ENCODE measurements at places on chromosomes 5 and 9.

GRCh38 chr9:82457891-82458290, 469.3 kb downstream of the SPATA31D1 start:
- DNase-seq: no peak

- DNase-seq: no peak
These were observed 251.8 kb upstream of the NR4A3 start for GRCh38 chr9:99569840-99570239.

- peak; percentile 15 for DNase-seq
These were observed 28.2 kb downstream of the YIPF5 start for GRCh38 chr5:144142139-144142823.

DNA sequence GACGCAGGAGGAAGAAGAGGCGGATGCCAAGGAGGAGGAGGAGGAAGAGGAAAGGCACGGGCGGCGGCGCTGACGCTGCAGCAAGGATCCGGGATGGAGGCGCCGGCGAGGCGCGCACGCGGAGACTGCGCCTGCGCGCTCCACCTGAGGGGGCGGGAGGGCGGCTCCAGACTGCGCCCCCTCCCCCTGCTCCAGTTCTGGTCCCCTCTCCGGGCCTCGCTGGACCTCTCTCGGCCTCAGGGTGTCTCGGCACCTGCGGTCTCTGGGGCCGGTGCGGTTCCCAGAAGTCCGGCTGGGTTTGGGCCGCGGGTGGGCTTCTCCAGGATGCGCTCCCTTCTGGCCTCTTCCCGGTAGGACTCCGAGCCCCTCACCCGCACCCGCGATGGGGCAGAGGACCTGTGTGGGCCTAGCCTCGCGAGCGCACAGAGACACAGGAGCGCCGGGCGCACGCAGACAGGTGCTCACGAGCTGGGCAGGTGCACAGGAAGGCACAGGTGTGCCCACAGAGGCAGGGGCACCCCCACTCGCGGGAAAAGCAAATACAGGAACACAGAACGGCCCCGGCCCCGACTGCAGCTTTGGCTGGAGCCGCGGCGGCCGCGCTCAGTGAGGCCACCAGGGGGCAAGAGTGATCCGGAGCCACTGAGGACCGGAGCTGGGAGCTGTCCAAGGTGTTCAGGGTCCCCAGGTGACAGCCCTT, at the start of gene NPDC1:
TSS of gene NPDC1 (minus strand) at position 90 of the 700 bp plus-strand sequence. CDS start 188 bp downstream, outside the sequence.
- DNase-seq: peak; percentile 46

DNA sequence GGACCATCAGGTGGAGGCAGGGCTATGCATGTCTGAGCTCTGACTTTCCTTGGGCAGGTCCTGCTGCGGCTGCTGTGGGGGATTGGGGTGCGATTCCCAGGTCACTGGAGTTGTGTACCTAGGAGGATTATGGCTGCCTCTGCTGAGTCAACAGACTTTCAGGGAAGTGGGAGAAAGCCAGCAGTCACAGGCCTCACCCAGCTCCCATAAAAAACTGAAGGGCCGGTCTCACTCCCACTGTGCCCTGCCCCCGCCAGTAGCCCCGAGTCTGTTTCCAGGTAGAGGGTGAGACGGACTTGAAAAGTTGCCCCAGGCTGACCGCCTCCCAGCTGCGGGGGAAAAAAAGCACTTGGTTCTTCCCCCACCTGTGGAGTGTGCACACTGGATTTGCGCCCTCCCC, 76.7 kb downstream of the FAM170A start:
- DNase-seq: no peak

- DNase-seq: no peak
These were observed 77.9 kb upstream of the MVB12B start for GRCh38 chr9:126248680-126249079.

DNA sequence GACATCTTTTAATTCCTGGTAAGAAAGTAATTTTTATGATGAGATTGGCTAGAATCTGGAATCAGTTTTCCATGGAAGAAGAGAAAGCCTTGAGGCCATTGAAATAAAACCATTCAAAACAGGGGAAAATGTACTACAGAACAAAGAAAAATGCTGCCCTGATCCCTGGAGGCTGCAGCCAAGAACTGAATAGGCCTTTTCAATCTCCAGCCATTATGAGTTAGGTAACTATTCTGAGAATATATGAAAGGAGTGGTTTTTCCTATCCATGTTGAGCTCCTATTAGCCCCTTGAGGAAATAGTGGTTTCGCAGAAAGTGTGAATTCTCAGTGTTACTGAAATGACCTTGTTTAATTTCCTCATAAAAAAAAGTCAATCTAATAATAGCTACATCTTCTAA, 408.5 kb upstream of the GRAMD2B start:
- DNase-seq: no peak

GRCh38 chr5:25763781-25764180, 1119.0 kb upstream of the CDH10 start:
- no peak for DNase-seq

DNA sequence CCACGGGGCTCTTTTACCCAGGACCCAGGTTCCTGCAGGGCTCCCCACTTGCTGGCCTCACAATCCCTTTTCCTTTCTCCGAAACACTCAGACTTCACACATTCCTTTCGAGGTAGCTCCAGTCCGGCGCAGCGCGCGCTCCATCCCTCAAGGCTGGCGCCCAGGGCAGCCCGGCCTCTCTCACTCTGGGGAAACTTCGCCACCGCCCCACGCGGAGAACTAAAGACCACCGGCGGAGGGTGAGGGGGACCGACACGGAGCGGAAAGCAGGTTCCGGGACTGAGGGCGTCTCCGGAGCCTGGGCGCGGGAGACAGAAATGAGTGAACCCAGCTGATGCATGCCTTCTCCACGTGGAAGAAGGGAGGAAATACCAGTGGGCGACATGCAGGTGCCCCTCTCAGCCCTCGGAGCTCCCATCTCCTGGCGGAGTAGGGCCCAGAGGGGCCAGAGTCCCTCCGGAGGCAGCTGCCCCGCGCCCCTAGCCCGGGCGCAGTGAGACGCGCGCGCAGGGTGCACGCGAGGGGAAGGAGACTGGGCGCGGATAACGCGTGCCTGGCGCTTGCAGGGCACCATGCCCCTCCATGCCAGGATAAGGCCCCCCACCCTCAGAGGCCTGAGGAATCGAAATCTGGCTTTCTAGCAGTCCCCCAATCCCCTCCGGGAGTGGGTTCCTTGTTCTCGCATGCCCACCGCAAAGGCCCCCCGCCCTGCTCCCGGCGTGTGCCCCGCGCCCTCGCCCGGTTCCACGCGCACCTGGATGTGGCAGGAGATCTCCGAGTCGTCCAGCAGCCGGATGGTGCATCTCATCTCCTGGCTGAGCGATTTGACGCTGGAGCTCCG, 650 bp downstream of the FRMD3 start:
- no peak for DNase-seq

- DNase-seq: no peak
These were observed 935.8 kb downstream of the TLE4 start for GRCh38 chr9:80507611-80508010.

DNA sequence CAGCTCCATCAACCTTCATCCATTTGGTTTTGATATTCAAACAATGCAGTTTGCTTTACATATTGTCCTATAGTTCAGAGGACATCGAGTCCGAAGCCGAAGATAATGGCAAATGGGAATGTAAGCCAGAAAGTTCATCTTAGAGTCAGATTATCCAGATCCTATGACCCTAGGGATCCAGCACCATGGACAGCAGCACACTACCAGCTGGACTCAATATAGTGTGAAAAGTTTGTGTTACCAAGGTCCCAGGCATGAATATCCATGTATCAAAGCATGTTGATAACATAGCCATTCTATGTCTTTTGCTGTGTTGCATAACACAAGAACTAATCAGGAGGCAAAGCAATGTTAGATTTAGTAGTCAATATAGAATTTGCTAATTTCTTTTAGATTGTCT, 46.3 kb downstream of the FSTL4 start:
- no peak for DNase-seq

- no peak for DNase-seq
These were observed 69.4 kb downstream of the KLHL3 start for GRCh38 chr5:137666461-137666850.

GRCh38 chr9:112239708-112240107, 64.6 kb upstream of the SUSD1 start:
- DNase-seq: no peak

DNA sequence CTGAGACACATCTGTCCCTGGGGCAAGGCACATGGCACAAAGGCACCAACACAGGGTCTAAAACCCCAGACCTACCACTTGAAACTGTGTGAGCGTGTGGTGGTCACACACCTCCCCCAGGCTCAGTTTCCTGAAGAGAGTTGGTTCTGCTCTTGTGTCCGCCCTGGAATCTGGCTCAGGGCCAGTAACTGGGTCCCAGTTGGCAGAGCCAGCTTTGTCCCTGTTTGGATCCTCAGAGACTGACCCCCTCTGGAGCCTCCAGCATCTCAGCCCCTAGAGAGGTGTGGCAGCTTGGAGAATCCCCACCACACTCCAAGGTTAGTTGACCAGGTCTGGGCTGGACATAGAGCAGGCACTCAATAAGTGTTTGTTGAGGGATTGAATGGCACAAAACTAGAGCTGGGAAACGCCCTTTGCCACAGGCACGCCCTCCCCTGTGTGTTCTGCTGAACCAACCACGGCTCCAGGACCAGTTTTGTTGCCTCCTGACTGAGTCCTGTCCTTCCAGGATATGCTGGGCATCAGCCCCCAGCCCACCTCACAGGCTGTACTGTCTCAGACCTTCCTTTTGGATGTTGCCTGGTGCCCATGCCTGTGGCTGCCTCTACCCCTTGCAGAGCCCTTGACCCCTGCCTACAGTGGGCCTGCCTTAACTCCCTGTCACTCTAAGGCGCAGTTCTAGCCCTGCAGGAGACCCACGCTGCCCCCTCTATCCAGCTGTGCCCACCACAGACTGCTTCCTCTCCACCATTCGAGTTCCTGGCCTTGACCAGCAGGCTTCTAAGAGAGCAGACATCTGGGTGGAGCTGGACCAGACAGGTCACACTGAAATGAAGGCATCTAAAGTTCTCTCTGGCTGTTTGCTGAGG, 3.8 kb upstream of the PDLIM4 start:
- no peak for DNase-seq

Measured in NCI-H446 (cell line).